ENCODE measurements at places on chromosomes 4 and X.

GRCh38 chr4:64095398-64095797, 313.9 kb downstream of the TECRL start:
- DNase-seq, result no peak

GRCh38 chr4:78749972-78750727, 26.0 kb upstream of the BMP2K start:
- no peak for DNase-seq

DNA sequence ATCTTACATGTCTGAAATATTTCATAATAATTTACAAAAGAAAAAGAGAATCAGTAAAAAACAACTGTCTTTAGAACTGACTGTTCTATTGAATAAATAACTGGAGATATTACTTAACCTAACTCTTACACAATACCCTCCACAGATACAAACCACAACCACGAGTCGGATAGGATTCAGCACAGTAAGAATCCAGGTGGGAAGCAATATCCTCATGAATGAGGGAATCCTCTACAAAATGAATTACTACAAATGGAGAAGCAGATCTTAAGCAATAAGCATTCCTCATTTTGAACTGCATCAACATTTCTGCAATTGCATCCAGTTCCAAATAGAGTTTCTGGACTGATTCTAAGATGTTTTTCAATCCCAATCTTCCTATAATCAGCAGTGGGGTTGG, 227.1 kb downstream of the SH2D1A start:
- no peak for DNase-seq

- DNase-seq, result no peak
Measured at GRCh38 chrX:148517176-148517575, 16.8 kb downstream of the AFF2 start.

DNA sequence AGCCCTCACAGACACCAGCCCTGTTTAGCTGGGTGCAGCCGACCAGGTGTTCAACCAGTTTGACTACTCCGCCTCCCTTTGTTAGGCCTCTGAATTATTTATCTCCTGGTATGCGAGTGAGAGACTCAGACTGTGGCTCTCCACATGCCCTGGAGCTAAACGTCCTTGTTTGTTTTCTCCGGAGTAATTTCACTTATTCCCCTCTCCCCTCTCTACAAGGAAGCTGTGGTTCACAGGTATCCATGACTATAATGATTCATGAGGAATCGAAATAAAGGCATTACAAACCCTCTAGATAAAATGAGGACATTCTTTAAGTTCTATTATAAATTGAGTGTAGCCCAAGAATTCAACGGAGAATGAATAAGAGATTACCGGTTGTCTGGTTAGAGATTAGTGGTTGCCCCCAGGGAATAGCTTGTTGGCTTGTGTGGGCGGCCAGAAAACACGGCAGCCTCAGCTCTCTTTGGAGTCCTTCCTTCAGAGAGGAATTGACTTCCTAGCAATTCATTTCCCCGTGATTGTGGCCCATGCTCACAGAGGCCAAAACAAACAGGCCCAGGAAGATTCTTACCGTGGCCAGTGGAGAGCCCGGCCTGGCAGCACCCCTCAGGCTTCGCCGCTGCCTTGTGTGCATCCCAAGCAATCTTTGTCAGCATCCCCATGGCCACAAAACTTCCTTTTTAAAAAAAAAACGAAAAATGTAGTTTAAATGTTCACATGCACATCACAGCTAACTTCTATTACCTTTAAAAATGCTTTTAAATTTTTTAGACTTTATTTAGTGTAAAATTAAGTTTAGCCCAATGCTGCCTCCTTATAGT, 60.2 kb upstream of the CBR4 start:
- DNase-seq, result no peak

Measured in amygdala (tissue), 56 donors.